ENCODE measurements at places on chromosomes 4 and X.

GRCh38 chrX:154979629-154980028 is 42.9 kb downstream of the F8 start:
- no peak for DNase-seq

GRCh38 chr4:112005027-112005426 is 140.2 kb upstream of the FAM241A start:
- DNase-seq, result no peak

DNA sequence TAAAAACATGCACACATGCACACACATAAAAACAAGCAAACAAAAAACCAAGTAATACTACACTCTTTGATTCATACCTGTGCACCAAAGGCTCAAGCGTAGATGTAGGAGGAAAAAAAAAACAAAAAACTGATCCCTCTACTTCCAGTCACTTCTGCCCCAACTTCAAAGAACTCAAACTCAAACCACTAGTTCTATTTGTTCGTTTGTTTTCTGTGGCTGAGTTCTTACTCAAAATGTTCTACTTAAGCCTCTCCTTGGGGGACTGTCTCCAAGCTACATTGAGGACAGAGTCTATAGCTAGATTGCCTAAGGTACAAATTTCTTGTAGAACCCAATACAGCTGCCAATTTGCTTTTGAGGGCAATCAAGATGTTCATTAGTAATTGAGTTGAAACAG is 171.0 kb upstream of the ATOH1 start:
- no peak for DNase-seq

- no peak for DNase-seq
These were observed 107.5 kb upstream of the MAGEC2 start for GRCh38 chrX:142312591-142312990.

- DNase-seq, result no peak
These were observed 1066.6 kb downstream of the PCDH18 start for GRCh38 chr4:136465691-136466090.

DNA sequence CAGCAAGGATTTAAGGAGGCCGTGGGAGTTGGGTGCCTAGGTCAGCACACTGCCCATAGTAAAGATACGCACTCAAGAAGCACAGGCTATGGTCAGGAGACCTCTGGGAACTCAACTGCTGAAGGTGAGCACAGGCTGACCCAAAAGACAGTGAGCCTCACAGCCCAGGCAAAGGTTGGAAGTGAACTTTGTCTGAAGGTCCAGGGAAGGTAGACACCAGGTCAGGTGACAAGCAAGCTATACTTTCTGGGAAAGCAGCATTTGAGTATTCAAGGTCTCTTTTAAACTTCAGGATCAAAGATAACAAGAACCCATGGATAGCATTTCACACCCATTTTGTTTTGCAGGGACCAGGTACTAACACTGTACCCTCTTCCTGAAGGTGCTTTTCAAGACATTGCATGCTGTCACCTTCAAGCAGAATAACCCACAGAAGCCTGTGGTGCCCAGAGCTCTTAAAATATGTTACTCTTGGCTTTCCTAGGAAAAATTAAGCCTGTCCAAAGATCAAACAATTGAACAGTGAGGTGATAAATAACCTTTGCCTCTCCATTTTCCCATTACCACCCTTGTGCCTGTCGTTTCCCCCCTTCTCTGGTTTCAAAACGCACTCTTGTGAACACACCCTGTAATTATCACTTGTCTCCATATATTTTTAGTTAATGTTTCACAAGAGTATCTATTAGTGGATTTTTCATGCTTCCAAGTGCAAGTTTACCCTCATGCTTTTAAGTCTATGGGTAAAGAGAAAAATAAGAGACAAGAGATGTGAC is 3.4 kb upstream of the S100G start:
- DNase-seq, result no peak

DNA sequence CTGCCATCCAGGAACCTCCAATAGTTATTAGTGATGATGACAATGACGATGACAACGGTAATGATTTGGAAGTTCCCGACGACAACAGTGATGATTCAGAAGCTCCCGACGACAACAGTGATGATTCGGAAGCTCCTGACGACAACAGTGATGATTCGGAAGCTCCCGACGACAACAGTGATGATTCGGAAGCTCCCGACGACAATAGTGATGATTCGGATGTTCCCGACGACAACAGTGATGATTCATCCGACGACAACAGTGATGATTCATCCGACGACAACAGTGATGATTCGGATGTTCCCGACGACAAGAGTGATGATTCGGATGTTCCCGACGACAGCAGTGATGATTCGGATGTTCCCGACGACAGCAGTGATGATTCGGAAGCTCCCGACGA is 14.7 kb downstream of the CXCR3 start:
- DNase-seq, result no peak

DNA sequence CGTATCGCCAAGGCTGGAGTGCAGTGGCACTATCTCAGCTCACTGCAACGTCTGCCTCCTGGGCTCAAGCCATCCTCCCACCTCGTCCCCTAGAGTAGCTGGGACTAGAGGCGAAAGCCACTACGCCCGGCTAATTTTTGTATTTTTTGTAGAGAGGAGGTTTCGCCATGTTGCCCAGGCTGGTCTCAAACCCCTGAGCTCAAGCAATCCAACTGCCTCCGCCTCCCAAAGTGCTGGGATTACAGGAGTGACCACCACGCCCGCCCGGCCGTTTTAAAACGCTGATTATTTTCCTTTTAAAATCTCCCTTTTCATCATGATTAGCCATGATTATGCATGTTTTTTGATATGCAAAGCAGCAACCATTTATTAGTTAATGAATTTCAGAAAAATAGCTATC is 2.2 kb downstream of the N4BP2 start:
- DNase-seq, result no peak

DNA sequence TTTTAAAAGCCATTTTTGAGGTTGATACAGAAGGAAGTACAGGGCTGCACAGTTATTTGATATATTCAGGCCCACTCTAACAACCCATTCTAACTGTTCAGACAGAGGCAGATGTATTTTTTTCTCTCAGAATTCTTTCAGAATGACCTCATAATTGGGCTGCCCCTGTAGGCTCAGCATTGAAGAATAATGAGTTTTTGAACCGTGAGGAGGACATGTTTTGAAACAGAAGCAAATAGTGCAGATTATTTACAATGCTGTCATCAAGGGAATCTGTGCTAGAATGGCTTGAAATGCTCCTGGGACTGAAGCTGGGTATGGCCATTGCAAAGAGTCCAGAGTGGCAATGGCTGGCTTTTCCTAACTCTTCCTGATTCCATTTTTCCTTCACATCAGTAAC is 158.1 kb downstream of the SOX3 start:
- no peak for DNase-seq

GRCh38 chr4:15891312-15891711 is 47.2 kb downstream of the FGFBP1 start:
- no peak for DNase-seq

DNA sequence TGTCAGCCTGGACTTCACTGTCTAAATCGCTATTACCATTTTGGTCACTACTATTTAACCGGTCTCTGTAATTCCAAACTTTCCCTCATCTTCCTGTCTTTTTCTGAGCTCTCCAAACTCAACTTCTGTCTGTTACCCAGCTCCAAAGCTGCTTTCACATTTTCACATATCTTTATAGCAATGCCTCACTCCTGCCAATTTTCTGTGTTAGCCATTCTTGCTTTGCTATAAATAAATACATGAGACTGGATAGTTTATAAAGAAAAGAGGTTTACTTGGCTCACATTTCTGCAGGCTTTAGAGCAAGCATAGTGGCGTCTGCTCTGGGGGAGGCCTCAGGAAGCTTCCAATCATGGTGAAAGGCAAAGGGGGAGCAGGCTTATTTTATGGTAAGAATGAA is 368.3 kb upstream of the GNPDA2 start:
- DNase-seq, result no peak

DNA sequence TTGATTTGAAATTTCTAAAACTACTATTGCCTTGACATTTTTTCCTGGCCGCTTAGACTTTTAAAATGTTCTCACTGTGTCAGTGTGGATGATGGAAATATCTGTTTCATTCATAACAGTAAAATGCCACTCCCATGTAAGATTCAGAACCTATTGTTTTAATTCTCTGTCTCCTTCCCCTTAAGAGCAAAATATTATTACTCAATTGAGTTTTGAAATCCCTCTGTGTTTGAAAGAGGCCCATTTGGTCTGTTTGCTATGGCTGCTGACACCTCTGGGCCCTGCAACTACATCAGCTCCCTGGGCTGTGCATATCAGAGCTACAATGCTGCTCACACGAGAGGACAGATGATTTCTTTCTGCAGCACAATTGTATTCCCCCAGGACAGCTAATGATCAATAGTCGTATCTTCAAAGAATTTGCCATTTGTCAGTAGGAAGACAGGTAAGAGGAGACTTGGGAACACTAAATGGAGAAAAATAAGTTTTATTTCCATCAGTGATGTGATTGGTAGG is 388.0 kb upstream of the GALNT7 start:
- no peak for DNase-seq

DNA sequence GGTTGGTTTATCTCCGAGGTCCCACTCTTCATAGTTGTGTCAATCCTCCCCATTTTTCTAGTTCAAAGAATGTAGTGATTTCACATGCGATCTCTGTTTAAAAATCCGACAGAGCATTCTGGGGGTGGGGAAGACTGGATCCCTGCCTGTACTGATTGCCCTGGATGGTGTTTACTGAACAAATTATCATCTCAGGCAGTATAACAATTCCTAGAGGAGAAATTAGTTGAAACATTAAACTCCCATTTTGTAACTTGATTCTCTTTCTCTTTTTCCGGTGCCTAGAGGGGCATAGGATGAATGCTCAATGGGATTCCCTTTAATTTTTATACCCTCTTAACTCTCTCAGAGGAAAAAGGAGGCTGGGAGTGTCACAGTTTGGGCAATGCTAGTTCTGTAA is 10.0 kb upstream of the CWH43 start:
- DNase-seq, result no peak

DNA sequence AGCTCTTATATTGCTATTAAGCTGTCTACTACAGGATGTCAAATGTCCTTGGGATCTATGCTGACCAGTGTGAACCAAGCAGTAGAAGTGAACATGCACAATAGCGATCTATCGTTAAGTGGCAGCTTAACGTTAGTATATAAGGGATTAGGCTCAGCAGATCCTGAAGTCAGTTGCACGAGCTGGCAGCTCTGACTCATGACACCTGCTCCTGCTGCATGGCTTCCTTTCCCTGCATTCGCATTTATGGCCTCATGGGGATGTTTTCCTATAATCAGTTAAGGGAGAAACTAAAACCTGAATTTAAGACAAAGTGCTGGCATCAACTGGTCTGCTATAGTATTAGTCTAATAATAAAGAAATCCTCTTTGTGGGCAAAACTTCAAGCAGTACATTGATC is 12.7 kb upstream of the MCUB start:
- no peak for DNase-seq

- DNase-seq, result no peak
These were observed 167.5 kb upstream of the USP38 start for GRCh38 chr4:143017210-143017609.

DNA sequence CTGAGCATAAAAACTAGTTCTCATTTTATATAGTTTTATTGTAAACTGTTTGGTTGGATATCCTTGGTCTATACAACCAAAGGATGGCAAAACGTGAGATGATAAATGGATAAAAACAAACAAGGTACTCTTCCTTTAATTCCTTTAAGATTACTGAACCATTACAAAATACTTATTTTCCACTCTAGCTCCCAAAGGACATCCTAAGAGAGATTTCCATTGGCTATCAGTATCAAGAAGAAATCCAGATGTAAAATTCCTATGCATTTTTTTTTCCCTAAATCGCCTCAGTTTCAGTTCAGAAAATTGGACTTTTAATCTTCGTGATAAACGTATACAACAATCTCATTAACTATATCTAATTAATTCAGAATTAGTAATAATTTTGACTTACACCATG is 2.3 kb downstream of the FBXL5 start:
- no peak for DNase-seq
